ENCODE measurements at places on chromosomes 5 and 9.

DNA sequence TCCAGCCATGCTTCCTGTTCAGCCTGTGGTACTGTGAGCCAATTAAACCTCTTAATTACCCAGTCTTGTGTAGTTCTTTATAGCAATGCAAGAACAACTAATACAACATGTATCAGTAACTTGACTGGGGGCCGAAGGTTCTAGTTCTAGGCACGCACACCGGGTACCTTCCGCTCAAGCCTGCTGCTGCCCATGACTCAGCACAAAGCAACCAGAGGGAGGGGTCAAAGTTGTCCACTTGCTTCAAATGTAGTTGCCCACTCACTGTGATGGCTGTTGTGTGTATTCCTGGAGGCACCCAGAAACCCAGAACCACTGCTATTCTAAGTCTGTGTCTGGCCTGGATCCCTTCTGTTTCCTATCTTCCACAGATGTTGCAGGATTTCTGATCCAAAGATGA is 222.6 kb downstream of the FRMD3 start:
- no peak for DNase-seq

- no peak for DNase-seq
Observed at GRCh38 chr9:100669968-100670367, 92.1 kb downstream of the CAVIN4 start.

- DNase-seq = no peak
Observed at GRCh38 chr5:176632745-176633144, 2.3 kb downstream of the EIF4E1B start.

- no peak for DNase-seq
Observed at GRCh38 chr5:126855266-126855665, 78.3 kb downstream of the LMNB1 start.

DNA sequence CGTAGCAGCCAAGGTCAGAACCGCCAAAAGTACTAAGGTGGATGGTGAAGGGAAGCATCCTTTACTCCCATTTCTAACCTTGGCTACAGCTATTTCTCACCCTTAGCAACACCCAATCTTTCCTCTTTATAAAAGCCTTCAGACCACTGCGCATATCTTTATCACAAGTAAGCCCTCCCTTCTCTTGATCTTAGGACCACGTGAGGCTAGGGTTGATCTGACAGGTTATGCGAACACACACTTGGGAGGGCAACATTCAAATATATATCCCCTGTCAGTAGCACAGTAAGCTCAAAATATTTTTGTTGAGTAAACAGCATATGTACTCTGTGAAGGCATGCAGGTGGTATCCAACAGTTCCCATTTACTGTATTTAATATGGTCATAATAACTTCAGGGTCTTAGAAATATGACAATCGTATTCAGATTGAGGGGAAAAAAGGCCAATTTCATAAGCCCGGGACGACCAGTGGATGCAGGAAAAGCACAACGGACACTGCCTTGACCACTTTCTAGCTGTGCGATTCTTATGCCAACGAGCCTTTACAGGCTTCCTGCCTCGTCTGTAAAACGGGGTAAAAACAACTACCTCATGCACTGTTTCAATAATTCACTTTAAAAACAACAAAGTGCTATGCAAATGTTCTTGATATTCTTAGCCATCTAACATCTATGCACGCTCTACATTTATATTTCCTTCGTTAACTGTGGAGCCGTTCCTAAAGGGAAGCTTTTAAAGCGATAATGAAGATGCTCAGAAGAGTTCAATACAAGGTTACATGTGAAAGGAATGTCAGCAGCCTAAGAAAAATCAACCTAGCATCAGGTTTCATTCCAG is 1.3 kb downstream of the ARSB start:
- DNase-seq = no peak

GRCh38 chr9:99182356-99182755 is 39.4 kb downstream of the ALG2 start:
- no peak for DNase-seq

DNA sequence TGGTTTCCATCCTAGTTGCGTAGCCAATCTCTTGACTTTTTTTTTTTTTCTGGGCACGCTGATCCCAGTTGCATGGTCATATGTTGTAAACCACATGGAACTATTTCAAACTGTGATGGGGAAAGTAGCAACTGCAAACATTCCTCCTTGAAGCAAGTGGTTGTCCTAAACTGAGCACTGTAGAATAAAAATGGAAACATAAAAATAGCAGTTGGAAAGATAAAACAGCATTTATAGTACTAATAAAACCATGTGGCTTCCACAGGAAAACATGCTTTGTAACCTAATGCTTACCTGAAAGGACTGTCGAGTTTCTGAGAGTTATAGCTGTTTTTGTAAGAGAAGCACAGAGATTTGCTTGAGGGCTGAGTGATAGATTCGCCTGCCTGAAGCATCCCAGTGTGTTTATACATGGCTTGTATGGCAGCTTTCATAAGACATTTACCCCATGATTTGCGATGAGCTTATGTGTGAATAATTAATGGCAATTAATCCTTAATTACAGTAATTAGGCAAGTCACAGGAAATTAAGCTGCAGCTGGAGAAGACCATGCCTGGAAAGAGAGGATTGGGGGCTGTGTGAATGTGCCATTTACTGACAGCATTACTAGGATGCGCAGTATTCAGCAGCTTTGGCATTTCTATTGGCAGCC is 136.5 kb downstream of the PBX3 start:
- DNase-seq = no peak

- DNase-seq = no peak
Observed at GRCh38 chr5:151002681-151003502, 17.5 kb upstream of the GPX3 start.

DNA sequence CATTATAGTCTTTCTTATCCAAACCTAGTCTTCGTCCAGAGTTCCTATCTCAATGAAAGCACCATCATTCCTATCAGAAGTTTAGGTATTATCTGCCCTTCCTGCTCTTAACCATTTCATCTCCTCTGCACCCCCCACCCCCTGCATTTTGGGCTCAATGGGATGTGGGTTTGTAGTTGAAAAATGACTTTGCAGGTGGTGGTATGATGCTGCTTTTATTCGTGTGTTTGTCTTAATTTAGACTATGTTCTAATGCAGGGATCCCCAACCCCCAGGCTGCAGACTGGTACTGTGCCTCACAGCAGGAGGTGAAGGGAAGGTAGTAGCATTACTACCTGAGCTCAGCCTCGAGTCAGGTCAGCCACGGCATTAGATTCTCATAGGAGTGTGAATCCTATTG is 49.4 kb upstream of the ZNF608 start:
- no peak for DNase-seq

DNA sequence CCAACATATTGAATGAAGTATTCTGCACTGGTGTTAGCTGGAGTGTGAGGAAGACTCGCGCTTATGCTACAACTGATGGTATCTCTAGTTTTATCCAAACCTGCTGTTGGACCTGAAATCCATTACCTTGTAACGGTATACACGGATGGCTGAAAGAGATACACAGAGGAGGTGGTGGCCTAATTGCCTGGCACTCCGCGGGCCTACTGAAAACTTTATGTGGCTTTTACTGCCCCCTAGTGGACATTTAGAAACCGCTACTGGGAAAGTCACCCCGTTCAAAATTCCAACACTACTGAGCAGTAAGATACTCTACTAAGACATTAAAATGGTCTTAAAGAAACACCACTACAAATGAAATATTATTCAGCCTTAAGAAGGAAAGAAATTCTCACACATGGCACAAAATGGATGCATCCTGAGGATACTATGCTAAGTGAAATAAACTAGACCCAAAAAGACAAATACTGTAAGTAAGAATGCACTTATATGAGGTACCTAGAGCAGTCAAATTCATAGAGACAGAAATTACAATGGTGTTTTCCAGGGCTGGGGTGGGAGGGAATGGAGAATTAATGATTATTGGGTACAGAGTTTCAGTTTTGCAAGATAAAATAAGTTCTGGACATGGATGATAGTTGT is 100.4 kb downstream of the TTLL11 start:
- DNase-seq = no peak

GRCh38 chr9:101418518-101419430 is 16.8 kb downstream of the ALDOB start:
- DNase-seq = no peak

All from GM04503 (cell line).